ENCODE measurements at places on chromosomes 2 and 18. TPM values are rescaled to one million over a fixed set of nuclear protein-coding genes. Genes with fewer than 3 reads are reported as not detected.

GRCh38 chr2:155030296-155030695 is 331.8 kb downstream of the KCNJ3 start:
- no peak overlapping the region for H3K4me3 ChIP-seq
- H3K27ac ChIP-seq: no peak overlapping the region

GRCh38 chr2:98915751-98916358 is 20.2 kb downstream of the CRACDL start:
- peak; percentile 20 for DNase-seq
- H3K27ac ChIP-seq: no peak overlapping the region
- no peak overlapping the region for H3K4me3 ChIP-seq
- no peaks in the 10 kb centered on the region for H3K27me3 ChIP-seq

- no peaks in the 10 kb centered on the region for H3K27me3 ChIP-seq
- H3K36me3 ChIP-seq: no peaks in the 10 kb centered on the region
- no peak overlapping the region for H3K27ac ChIP-seq
- no peak for DNase-seq
These were observed 160.0 kb downstream of the BCL2 start for GRCh38 chr18:63159590-63159989.

GRCh38 chr2:45938649-45939511 is 287.4 kb downstream of the PRKCE start:
- H3K4me3 ChIP-seq: no peak overlapping the region
- DNase-seq: peak; percentile 92
- no peaks in the 10 kb centered on the region for H3K27me3 ChIP-seq
- H3K36me3 ChIP-seq: no peaks in the 10 kb centered on the region

GRCh38 chr2:234673961-234674759 is 177.3 kb upstream of the ARL4C start:
- H3K27ac ChIP-seq: no peak overlapping the region
- no peaks in the 10 kb centered on the region for H3K36me3 ChIP-seq
- DNase-seq: no peak
- no peaks in the 10 kb centered on the region for H3K27me3 ChIP-seq
- H3K4me3 ChIP-seq: no peak overlapping the region
- H3K4me1 ChIP-seq: no peaks in the 10 kb centered on the region

DNA sequence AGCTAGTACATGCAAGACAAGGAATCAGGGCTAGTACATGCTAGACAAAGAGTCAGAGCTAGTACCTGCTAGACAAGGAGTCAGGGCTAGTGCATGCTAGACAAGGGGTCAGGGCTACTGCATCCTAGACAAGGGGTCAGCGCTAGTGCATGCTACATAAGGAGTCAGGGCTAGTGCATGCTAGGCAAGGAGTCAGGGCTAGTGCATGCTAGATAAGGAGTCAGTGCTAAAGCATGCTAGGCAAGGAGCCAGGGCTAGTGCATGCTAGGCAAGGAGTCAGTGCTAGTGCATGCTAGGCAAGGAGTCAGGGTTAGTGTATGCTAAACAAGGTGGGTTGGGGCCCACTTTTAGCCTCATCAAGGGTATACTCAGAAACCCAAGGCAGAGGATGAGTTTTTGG is 90.1 kb upstream of the FAM136A start:
- DNase-seq: no peak
- H3K27me3 ChIP-seq: no peaks in the 10 kb centered on the region
- no peak overlapping the region for H3K4me3 ChIP-seq
- H3K36me3 ChIP-seq: no peaks in the 10 kb centered on the region
- no peaks in the 10 kb centered on the region for H3K4me1 ChIP-seq
- H3K27ac ChIP-seq: no peak overlapping the region

DNA sequence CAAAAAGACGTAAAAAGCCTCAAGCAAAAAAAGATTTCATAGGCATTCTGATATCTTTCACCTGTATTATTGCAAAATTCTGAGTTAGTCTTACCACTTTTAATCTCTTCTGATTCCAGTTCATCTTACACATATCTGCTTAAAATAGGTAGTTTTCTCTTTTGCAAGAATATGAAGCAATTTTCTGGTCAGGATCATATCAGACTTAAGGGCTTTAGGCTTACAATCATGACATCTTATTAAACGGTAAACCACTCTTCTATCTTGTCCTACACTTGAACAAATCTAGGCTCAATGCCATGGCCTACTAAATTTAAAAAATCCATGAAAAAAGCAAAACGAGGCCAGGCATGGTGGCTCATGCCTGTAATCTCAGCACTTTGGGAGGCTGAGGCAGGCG is 50.1 kb upstream of the GAREM1 start:
- no peak for DNase-seq
- no peak overlapping the region for H3K4me3 ChIP-seq
- H3K4me1 ChIP-seq: no peaks in the 10 kb centered on the region
- no peaks in the 10 kb centered on the region for H3K36me3 ChIP-seq

GRCh38 chr2:221337957-221338685 is 234.0 kb downstream of the EPHA4 start:
- H3K4me3 ChIP-seq: no peak overlapping the region
- H3K27ac ChIP-seq: no peak overlapping the region
- H3K27me3 ChIP-seq: no peaks in the 10 kb centered on the region
- H3K4me1 ChIP-seq: no peaks in the 10 kb centered on the region
- no peak for DNase-seq

DNA sequence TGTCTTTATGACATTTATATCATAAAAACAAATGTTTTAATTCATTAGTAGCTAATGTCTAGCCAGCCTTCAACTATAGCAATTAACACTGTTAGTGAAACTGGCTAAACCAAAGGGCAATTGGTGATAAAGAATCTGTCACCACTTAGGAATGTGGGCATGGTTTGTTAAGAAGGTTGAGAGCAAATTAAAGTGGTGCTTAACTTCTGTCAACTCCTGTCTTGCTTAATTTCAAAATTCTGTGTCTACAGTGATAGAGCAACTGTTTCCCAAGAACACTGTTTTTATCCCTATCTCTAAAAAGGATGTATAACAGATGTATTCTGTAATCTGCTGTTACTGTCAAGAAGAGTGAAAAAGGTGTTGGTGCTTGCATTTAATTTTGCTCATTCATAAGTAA is 36.5 kb downstream of the CFAP36 start:
- peaks cover 74% of the 10 kb centered on the region for H3K36me3 ChIP-seq
- H3K27ac ChIP-seq: no peak overlapping the region
- H3K4me3 ChIP-seq: no peak overlapping the region
- DNase-seq: no peak

DNA sequence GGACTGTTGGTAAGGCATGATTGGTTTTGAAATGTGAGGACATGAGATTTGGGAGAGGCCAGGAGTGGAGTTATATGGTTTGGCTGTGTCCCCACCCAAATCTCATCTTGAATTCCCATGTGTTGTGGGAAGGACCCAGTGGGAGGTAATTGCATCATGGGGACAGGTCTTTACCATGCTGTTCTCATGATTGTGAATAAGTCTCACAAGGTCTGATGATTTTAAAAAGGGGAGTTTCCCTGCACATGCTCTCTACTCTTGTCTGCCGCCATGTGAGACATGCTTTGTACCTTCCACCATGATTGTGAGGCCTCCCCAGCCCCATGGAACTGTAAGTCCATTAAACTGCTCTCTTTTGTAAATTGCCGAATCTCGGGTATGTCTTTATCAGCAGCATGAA is 5.4 kb downstream of the CMPK2 start:
- no peak overlapping the region for H3K27ac ChIP-seq
- peaks cover 44% of the 10 kb centered on the region for H3K36me3 ChIP-seq
- no peak overlapping the region for H3K4me3 ChIP-seq

DNA sequence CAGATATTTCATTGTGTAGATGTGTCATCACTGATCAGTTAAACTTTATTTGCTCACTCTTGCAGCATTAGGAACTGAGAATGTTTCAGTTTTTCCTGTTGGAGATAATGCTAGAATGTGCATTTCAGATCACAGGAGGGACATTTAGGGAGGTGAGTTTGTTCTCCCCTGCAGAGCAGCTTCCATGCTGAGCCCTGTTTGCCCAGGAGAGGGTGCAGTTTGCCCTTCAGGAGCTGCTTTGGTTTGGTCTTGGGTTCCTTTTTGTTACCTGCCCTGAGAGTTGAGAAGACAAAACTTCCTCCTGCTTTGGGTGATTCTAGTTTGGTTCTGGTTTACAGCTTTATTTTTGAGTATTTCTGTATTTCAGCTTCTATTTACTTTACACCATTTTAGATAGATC is 49.9 kb downstream of the DGKD start:
- no peak overlapping the region for H3K4me3 ChIP-seq
- no peak overlapping the region for H3K27ac ChIP-seq
- H3K36me3 ChIP-seq: no peaks in the 10 kb centered on the region

GRCh38 chr2:80499095-80499494 is 194.5 kb upstream of the LRRTM1 start:
- no peaks in the 10 kb centered on the region for H3K27me3 ChIP-seq
- peaks cover 22% of the 10 kb centered on the region for H3K4me1 ChIP-seq
- no peak overlapping the region for H3K4me3 ChIP-seq
- no peaks in the 10 kb centered on the region for H3K36me3 ChIP-seq
- DNase-seq: no peak

GRCh38 chr2:137942037-137942832 is 22.0 kb upstream of the HNMT start:
- H3K27ac ChIP-seq: no peak overlapping the region
- no peak for DNase-seq
- H3K4me3 ChIP-seq: no peak overlapping the region
- H3K4me1 ChIP-seq: no peaks in the 10 kb centered on the region

The G6PC2 gene
- total RNA-seq: not detected

The CNTNAP5 gene
- 4.5 TPM for total RNA-seq

The NAPG gene
- total RNA-seq: 34.2 TPM

The MLPH gene
- 1.8 TPM for total RNA-seq
